Hepatocyte (in vitro differentiated cells): ENCODE measurements at places on chromosomes 2 and 18.

- DNase-seq, result no peak
Observed at GRCh38 chr2:40113997-40114396, 334.9 kb upstream of the THUMPD2 start.

- DNase-seq, result no peak
Observed at GRCh38 chr2:226932443-226932842, 96.6 kb downstream of the RHBDD1 start.

DNA sequence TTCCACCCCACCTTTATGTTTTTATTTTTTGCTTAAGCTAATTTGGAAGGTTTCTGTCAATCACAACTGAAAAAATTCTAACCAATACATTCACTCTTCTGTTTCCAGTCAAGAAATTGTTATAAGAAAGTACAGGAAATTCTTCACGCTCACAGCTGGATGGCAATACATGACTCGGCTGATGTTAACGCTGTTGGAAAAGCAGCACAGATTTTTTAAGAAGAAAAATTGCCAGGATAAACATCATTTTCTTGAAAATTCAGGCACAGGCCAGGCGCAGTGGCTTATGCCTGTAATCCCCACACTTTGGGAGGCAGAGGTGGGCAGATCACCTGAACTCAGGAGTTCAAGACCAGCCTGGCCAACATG lies 46.1 kb downstream of the STPG4 start:
- DNase-seq, result no peak

DNA sequence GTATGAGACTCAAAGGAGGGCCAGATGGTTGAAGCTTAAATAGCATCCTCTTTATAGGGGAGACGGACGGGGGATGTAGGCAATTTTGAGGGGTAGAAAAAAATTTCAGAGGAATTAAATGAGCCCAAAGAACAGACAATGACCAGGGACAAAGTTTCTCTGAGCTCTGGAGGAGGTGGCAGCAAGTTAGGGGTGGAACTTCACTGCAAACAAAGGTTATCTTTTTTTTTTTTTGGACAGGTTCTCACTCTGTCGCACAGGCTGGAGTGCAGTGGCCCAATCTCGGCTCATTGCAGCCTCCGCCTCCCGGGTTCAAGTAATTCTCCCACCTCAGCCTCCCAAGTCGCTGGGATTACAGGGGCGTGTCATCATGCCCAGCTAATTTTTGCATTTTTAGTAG lies 195.6 kb downstream of the PDE11A start:
- no peak for DNase-seq

DNA sequence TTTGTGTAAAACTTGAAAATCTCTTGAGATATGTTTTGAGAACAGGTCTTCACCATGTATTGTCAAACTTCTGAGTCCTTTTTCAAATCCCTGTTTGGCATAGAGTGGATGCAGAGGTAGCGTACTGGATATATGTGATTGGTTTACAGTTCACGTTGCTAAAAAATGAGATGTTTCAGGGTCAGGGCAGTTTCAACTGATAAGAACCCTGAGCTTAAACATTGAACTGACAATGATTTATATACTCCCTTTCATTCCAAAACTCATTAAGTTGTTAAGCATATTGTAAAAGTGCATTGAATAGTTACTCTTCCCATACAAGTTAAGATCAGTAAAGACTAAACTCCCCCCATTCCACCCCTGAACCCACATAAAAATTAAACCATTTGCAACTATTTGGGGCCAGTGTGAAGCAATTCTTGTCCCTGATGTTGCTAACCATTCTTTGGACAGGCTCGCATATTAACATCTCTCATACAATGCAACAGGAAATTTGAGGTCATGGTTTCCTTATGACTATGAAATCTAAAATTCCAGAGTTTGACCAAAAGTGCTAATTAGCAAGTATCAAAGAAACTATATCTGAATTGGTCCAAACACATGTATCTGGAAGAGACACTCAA lies 470.9 kb upstream of the ACVR2A start:
- no peak for DNase-seq

- DNase-seq, result no peak
Observed at GRCh38 chr2:172095905-172096625, 6.6 kb downstream of the DLX2 start.

- DNase-seq, result peak; percentile 13
Observed at GRCh38 chr2:33304032-33304864, 172.2 kb upstream of the RASGRP3 start.

- no peak for DNase-seq
Observed at GRCh38 chr2:180739070-180739469, 241.3 kb upstream of the UBE2E3 start.

DNA sequence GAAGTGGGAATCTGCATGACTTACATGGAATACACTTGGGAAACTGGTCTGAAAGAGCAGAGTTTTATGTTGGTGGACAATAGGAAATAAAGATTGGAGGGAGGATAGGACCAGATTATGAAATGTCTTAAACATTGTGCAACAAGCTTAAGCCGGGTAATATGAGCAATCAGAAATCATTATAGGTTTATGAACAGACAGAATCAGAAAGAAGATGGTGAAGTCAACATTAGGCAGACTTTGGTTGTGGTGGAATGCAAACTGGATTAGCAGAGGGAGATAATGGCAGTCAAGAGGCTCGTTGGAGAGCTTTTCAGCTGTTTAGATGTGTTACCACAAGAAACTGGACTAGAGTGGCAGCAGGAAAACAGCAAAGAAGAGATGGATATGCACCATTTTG lies 43.5 kb downstream of the CRIM1 start:
- DNase-seq, result no peak

DNA sequence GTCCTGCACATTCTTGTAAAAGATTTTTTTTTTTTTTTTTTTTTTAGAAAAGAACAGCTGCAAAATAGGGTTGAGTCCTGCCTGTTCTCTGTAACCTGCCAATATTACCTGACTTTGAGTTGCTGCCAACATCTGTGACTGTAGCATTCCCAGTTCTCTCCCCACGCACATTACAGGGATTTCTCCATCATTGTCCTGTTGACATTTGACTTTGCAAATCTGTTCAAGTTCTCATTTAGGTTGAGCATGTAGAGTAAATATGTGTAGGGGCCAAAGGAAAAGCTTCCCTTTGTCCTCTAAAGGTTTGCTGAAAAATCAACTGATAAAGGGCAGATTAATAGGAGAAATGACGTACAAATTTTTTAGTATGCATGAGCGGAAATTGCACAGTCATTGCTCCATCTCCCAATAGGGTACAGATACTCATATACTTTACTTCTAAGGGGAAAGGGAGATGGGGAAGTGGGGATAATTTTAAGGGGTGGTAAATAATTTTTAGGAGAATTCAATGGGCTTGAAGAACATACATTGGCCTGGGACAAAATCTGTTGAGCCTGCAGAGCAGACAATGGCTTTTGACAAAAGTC lies 385.5 kb downstream of the PIK3C3 start:
- DNase-seq, result no peak

DNA sequence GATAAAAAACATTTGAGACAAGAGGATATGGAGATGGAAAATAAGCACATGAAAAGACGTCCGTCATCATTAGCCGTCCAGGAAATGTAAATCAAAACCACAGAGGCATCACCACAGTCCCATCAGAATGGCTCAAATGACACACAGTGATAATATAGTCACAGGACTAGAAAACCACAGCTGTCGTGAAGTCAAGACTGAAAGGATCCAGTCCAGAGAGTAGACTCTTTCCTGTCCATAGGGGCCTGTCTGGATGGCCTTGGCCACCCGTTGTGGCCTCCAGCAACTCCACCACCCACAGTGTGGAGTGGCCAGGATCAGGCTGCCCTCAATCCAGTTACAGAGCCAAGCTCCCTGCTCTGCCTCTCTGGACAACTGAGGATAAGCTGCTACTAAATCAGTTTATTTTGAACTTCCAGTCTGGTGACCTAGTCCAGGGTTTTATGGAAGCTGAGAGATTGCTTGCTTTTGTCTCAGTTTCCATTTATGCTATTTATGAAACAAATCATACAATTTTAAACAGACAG lies 60.4 kb downstream of the RHOB start:
- no peak for DNase-seq

DNA sequence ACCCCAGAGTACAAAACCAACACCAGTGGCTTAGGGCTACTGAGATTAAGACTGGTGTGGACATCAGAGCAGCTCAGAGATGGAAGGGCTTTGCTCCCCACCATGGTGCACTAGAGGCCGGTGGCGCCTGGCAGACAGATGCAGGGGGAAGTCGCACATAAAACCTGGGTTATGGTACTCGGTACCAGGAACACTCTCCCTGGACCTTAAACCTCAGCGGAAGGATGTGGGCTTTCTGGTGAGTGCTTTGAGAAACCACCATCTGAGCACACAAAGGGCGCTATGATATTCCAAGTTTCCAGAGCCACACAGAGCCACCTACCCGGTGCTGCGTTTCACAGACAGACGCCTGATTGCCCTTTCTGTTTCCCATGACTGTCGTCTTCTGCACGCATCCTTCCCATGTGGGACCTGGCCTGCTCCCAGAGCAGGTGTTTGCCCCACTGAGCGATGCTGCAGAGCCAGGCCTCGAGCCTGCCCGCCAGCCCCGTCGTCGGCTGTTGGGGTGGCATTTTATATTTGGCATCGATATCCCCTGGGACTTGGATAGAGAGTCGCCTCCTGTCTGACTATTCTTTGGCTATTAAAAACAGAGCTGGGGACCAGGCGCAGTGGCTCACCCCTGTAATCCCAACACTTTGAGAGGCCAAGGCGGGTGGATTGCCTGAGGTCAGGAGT lies 89.5 kb upstream of the ODC1 start:
- DNase-seq, result no peak

DNA sequence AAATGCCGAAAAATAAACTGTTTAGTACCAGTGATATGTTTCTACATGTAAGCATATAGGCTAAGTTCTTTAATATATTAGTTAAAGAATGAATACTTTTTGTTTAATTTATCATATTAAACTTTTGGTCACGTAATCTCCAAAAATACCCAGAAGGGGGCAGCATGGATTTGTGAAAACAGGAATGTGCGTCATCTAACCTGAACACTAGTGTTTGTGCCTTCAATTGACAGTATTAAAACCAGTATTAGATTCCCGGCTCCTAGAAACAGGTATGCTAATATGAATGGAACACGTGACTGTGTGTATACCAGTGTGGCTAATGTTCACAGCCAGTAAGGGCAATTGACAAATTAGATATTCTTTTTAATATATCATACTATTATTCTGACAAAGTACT lies 51.8 kb downstream of the WDR7 start:
- DNase-seq, result peak; percentile 50

DNA sequence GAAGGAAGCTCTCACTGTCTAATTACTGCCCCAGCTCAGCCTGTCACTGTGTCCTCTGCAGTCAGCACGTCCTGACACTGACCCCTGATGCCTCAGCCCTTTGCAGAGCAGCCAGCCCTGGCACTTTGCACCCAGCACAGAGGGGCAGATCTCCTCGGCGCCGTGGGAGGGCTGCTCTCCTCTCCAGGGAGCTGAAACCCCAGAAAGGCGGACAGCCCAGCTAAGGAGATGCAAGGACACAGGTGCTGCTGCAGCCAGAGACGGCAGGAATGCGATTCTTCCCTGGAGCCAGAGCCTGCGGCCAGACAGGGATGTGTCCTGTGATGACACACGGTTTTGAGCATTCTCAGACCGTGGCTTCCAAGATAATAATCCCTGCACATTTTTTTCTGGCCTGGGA lies 34.5 kb upstream of the SIX3 start:
- DNase-seq, result no peak

GRCh38 chr2:96083989-96084857 lies 32.1 kb downstream of the ADRA2B start:
- DNase-seq, result no peak

DNA sequence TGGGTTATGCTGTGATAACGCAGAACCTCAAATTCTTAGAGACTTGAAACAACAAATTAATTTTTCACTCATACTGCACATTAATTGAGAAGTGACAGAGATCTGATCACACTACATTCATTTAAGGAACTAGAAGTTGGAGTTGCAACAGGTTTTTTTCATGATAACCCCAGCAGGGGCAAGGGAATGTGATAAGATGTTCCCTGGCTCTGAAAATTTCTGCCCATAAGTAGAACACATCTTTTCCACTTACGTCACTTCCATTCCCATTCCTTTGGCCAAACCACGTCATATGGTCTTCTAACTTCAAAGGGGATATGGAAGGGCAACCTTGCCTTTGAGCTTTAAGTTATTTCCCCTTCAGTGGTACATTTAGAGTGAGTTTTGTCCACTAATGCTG lies 29.7 kb upstream of the PSME4 start:
- DNase-seq, result peak; percentile 21

DNA sequence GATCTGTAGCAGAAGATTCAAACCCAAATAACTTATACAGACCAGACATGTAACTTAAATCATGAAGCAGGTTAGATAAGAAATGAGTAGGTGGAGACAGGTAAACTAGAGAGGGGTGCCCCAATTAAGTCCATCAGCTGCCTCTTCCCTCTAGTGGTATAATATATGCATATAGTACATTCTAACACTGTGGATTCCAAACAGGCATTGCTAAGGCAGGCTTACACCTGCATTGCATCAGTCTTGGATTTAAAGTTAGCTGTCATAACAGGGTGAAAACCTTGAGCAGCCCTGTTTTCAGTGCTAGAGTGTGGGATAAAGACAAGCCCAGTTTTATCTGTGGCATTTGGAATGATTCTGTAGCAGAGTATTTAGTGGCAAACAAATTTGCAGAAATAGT lies 63.4 kb downstream of the NYAP2 start:
- no peak for DNase-seq

DNA sequence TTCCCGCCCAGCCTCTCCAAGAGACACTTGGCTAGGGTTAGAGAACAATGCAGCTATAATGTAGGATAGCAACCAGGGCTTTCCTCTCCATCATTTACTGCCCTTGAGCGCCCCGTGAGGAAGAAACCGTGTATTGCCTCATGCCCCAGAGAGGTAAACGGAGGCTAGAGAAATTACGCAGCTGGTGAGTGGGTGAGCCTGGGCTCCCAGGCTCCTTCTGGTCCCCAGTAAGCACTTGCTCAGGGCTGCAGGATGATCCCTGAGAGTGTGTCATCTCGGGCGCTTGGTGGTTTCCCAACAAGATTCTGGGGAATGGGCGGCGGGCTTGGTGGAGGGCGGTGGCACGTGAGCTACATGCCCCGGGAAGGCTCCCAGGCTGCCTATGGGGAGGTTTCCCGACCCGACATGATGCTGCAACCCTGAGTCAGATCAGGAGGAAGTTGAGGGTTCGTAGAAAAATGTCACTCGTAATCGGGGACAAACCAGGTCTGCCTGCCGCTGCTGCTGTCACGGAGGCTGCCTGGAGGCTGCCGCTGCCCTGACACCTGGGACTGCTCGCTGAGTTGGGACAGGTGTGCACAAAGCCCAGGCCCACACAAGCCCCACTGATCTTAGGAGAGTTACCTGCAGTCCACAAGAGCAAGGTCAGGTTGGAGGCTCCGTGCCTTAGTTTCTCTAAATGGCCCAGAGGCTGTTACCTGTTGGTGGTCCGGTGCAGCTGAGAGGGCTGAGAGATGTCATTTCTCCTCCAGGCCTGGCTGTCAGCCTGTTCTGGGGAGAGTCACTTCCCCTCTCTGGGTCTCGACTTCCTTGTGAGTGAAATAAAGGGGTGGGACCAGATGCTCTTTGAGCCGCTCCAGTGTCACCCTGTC lies at the start of gene GPR55:
GPR55 (minus strand) TSS at position 773 of the 872 bp plus-strand sequence. CDS start 14,280 bp downstream, outside the sequence.
- DNase-seq, result no peak

DNA sequence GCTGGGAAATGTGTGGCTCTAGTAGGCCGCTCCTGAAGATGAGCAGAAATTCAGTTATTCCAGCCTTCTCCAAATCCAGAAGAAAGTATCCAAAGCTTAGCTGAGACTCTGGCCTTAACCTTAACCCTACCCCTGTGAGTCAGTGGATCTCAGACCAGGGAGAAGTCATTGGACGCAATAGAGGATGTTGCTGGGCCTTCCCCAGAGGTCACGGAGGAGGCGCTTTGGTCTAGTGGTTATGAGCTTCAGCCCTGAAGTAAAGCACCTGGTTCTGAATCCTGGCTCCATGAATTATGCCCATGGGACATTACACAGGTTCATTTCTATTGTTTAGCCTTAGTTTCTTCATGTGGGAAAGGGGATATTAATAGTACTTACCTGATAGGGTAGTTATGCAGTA lies 24.0 kb downstream of the PKDCC start:
- DNase-seq, result no peak
